ENCODE measurements at places on chromosomes 11 and 22. TPM values are rescaled to one million over a fixed set of nuclear protein-coding genes. Genes with fewer than 3 reads are reported as not detected.

GRCh38 chr11:123084454-123084853 lies 22.5 kb upstream of the HSPA8 start:
- H3K36me3 ChIP-seq, result no peaks in the 10 kb centered on the region
- H3K27me3 ChIP-seq, result no peaks in the 10 kb centered on the region
- no peak overlapping the region for H3K27ac ChIP-seq

- H3K4me3 ChIP-seq, result no peak overlapping the region
- no peaks in the 10 kb centered on the region for H3K27me3 ChIP-seq
- no peak for DNase-seq
- no peak overlapping the region for H3K27ac ChIP-seq
Measured at GRCh38 chr22:47010211-47010610, 247.8 kb downstream of the TBC1D22A start.

GRCh38 chr11:76910620-76911414 lies 50.1 kb downstream of the ACER3 start:
- H3K27ac ChIP-seq, result peak overlapping the region; percentile 49
- no peaks in the 10 kb centered on the region for H3K36me3 ChIP-seq
- no peaks in the 10 kb centered on the region for H3K27me3 ChIP-seq
- H3K4me3 ChIP-seq, result no peak overlapping the region
- DNase-seq, result peak; percentile 81

- H3K4me3 ChIP-seq, result no peak overlapping the region
- H3K4me1 ChIP-seq, result no peaks in the 10 kb centered on the region
- H3K27me3 ChIP-seq, result no peaks in the 10 kb centered on the region
- H3K27ac ChIP-seq, result no peak overlapping the region
Measured at GRCh38 chr22:47994601-47995263, 1232.3 kb downstream of the TBC1D22A start.

DNA sequence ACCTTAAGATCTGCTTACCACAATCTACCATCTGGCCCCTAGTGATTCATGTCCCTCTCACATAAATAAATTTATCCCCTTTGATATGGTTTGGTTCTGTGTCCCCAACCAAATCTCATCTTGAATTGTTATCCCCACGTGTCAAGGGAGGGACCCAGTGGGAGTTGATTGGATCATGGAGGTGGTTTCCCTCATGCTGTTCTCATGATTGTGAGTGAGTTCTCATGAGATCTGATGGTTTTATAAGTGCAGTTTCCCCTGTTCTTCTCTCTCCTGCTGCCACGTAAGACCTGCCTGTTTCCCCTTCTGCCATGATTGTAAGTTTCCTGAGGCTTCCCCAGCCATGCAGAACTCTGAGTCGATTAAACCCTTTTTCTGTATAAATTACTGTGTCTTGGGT lies 37.2 kb downstream of the OR2AG2 start:
- H3K36me3 ChIP-seq, result no peaks in the 10 kb centered on the region
- H3K4me1 ChIP-seq, result no peaks in the 10 kb centered on the region
- DNase-seq, result no peak
- H3K27ac ChIP-seq, result no peak overlapping the region
- H3K27me3 ChIP-seq, result no peaks in the 10 kb centered on the region

GRCh38 chr11:62552485-62553079 lies 6.0 kb upstream of the AHNAK start:
- no peaks in the 10 kb centered on the region for H3K27me3 ChIP-seq

DNA sequence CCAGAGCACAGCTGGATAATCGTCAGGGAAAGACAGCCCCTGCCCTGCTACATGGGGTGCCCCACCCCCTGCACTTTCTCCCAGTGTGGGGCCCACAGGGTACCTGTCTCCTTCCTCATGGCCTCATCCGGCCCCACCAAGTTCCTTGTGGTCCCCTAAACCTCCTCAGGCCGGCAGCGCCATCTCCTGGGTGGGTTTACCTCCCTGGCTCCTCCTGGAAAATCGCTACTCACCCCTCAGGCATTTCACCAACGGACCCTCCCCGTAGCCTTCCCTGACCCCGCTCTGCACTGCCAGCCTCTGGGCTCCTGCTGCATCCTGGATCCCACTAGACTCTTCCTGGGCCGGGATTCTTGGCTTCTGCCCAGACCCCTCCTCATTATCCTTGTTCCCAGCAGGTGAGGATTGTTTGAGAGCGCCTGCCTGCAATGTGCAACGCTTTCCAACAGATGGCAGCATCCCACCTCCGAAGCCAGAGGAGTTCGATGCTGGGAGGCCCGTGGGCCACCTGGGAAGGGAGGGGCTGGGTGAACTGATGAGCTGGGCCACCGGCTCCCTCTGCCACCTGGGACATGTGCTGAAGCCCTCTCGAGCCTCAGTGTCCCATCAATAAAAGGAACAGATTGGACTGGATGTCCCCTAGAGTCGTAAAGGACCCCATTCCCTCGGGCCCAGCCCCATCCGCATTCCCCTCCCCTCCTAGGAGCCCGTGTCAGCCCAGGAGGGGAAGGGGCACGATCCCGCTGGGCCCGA lies 44.2 kb upstream of the TTLL12 start:
- no peaks in the 10 kb centered on the region for H3K4me1 ChIP-seq
- no peak overlapping the region for H3K27ac ChIP-seq
- no peak for DNase-seq

DNA sequence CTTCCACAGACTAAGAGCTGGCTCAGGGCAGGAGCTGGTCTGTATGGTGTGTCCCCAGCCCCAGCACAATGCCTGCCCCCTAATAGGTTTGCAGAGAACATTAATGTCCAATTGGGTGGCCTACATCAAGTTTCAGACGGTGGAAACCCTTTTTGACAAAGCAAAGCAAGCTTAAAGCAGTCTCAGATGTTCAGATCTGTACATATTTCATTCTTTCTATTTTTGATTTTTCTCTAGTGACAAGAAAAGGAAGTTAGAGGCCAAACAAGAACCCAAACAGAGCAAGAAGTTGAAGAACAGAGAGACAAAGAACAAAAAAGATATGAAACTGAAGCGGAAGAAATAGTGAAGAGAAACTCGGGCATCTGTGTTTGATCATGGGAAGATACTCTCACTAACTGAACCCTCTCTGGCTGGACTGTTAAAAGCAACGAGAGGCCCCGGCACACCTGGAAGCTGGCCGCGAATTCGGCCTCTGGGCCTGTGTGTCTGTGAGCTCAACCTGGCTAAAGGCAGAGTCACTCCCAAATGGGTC lies 40.5 kb downstream of the NAT10 start:
- no peak overlapping the region for H3K4me3 ChIP-seq
- DNase-seq, result no peak
- peaks cover 24% of the 10 kb centered on the region for H3K36me3 ChIP-seq
- no peak overlapping the region for H3K27ac ChIP-seq
- H3K4me1 ChIP-seq, result peaks cover 11% of the 10 kb centered on the region
- H3K27me3 ChIP-seq, result no peaks in the 10 kb centered on the region

- no peaks in the 10 kb centered on the region for H3K36me3 ChIP-seq
- H3K27ac ChIP-seq, result no peak overlapping the region
- H3K4me3 ChIP-seq, result peak overlapping the region; percentile 39
- H3K4me1 ChIP-seq, result no peaks in the 10 kb centered on the region
- no peaks in the 10 kb centered on the region for H3K27me3 ChIP-seq
Measured at GRCh38 chr22:45867118-45867905, 109.7 kb downstream of the WNT7B start.

DNA sequence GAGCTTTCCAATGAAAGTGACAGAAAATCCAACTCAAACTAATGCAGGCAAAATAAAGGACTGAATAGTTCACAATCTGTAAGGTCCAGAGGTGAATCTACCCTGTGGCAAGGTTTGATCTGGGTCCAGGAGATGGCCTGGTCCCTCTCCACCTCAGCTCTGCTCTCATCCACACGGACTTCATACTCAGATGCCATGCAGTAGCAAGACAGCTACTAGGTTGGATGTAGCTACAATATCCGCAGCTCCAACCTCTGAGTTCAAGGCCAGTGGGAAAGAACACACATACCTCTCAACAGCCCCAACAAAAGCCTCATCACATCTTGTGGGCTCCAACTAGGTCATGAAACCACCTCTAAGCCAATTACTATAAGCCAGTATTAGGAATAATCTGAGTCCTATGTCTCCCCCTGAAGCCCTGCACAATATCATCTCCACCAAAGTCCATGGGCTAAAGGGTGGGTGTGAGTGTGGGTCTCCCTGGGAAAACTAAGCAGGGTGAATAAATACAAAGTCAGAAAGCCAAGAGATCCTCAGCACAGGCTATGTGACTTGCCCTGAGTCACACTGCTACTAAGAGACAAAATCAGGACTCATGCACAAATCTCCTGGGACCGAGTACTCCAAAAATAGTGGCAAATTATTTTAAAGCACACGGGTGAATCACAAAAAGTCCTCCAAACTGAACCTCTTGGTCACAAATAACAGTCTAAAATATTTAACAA lies 78.8 kb downstream of the LARGE1 start:
- H3K4me1 ChIP-seq, result peaks cover 7% of the 10 kb centered on the region
- H3K27ac ChIP-seq, result peak overlapping the region; percentile 42
- no peaks in the 10 kb centered on the region for H3K36me3 ChIP-seq
- H3K27me3 ChIP-seq, result no peaks in the 10 kb centered on the region
- DNase-seq, result no peak

The OR8G5 gene
- total RNA-seq, result not detected

The MAFF gene
- total RNA-seq, result 93.3 TPM

The MPPED2 gene
- 11.5 TPM for total RNA-seq

The SORL1 gene
- total RNA-seq, result 9.9 TPM

The SLC25A18 gene
- 4.5 TPM for total RNA-seq

The DDI1 gene
- not detected for total RNA-seq

All from tibial nerve (tissue), 4 donors.